Adrenal gland (tissue), 19 donors: ENCODE measurements at places on chromosomes 12 and 14. TPM values are rescaled to one million over a fixed set of nuclear protein-coding genes. Genes with fewer than 3 reads are reported as not detected.

The ITGB7 gene
- 3.5 TPM for polyA plus RNA-seq

The FGFR1OP2 gene
- polyA plus RNA-seq: 66.7 TPM

The EDDM3A gene
- polyA plus RNA-seq: not detected

The LTBR gene
- polyA plus RNA-seq: 71.0 TPM

GRCh38 chr12:62635649-62636048, 169.0 kb downstream of the MON2 start:
- DNase-seq: no peak

GRCh38 chr12:2678426-2678825, 116.3 kb upstream of the FKBP4 start:
- DNase-seq: no peak

GRCh38 chr12:123106640-123107359, 44.1 kb downstream of the PITPNM2 start:
- DNase-seq: no peak

DNA sequence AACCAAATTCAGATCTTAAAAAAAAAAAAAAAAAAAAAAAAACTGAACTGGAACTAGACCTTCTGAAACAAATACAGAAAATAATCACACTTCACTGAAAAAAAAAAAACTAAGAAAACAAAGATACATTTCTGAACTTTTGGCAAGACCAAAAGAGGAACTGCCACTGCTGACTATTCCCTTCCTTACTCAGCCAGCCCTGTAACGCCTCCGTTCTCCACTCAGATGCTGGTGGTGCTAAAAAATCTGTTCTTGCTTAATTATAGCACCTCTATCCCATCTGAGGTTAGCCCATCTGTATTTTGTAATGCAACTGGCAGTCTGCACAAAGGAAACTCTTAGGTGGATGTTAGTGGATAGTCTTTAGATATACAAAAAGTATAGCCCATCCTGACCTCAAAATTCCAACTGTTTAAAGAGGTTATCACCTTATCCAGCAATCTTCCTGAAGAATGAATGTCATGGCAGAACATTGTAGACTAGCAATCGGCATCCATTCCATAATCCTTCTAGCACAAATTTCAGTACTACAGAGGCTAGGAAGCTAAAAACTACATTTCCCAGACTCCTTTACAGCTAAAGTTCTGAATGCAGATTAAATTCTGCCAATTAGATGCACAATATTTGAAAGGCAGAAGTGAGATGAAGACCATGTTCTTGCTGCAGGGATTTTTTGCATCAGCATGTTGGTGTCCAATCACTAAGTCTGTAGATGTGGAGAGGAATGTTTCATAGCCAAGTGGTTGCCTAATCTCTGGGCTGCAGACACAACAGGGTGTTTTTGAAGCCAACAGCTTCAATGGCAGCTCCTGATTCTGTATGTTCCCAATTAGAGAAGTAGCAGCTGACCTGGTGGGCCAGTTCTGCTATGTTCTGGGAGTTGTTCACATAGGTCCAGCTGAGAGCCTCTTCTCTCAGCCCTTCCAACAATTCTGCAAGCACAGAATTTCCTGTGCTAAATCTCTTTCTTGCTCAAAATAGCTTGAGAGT, 5.7 kb downstream of the MAP3K9 start:
- DNase-seq: no peak

DNA sequence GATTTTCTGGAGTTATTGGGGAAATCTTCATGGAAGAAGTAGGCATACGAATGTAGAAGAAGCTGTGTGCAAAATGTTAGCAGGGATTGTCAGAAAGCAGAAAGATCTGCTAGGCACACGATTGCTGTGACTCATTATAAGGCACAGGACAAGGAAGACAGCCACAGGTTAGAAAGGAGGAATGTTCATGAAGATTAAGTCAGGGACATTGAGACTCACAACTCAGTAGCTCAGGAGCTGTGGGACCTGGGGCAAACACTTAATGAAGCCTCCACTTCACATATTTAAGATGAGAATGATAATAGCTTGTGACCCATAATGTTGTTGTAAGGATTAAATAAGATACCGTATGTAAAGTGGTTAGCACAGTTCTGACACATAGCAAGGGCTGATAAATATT, 26.6 kb upstream of the RTRAF start:
- no peak for DNase-seq

GRCh38 chr12:29167445-29167844, 18.4 kb downstream of the FAR2 start:
- no peak for DNase-seq

DNA sequence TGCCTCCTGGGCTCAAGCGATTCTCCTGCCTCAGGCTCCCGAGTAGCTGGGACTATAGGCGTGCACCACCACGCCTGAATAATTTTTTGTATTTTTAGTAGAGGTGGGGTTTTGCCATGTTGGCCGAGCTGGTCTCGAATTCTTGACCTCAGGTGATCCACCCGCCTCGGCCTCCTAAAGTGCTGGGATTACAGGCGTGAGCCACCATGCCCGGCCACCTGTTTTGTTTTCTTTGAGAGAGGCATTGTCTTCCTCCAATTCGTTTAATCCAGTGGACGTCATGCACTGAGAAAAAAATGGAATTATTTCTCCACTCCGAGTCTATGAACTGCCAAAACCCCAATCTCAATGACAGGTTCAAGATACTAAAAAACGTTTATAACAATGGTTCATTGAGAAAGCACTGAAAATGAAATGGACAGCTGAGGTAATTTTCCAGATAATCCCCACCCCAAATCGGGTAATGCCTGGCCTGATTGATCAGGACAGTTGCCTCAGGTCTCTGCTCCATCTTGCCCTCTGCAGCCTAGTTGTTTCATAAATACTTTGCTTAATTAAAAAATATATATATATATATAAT, 132.7 kb upstream of the PARP11 start:
- no peak for DNase-seq

DNA sequence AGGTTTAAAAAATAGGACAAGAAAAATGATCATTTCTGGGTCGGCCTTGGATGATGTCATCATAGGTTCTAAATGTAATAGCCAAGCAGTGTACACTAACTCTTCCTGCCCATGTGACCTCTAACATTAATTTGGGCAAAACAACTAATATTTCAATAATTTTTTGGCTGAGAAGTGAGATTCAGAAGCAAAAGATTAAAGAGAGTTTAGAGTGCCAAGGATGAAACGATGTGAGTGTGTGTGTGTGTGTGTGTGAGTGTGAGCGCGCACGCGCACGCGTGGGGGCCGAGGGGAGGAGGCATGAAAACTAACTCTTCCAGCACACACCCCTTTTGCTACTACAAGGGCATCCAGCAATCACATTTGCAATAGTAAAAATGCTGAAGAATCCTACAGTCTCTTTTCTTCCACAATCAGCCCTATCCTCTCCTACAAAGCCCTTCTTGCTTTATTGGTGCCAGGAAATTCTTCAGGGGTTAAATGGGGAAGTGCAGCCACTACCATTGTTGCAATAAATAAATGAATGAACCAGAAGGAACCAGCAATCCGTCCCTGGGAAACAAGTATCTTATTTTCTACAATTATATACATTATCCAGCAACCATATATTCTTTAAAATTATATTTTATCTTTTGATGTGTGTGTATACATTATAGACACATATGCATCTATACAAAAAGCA, 52.9 kb downstream of the PEBP1 start:
- DNase-seq: peak; percentile 59

DNA sequence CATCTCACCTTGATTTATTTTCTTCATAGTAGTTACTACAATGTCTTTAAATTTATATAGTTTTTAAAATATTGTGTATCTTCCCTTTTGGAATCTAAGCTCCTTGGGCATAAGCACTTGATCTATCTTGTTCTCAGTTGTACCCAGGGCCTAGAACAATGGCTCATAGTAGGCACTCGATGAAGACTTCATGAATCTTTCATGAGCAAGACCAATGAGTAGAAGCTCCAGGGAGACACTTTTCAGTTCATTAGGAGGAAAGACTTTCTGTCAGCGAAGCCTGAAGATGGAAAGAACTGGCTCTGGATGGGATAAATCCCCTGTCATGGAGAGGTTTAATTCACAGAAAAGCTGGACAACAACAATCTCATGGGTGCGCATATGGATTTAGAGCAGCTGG, 140.2 kb upstream of the CRY1 start:
- no peak for DNase-seq

DNA sequence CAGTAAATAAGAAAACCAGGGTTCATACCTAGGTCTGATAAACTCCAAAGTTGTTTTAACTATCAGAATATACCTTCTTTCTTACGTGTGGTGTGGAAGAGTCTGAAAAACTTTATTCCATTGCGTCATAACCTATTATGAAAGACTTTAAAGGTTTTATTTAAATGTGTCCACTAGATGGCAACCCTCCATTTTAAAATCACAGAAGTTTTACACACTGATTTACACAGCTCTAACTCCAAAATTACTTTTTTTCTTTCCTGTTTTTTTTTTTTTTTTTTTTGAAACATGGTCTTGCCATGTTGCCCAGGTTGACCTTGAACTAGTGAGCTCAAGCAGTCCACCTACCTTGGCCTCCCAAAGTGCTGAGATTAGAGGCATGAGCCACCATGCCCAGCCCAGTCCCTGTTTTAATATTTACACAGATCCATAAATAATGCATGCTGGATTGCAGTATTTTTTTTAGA, 17.3 kb upstream of the TMPRSS12 start:
- DNase-seq: peak; percentile 33

DNA sequence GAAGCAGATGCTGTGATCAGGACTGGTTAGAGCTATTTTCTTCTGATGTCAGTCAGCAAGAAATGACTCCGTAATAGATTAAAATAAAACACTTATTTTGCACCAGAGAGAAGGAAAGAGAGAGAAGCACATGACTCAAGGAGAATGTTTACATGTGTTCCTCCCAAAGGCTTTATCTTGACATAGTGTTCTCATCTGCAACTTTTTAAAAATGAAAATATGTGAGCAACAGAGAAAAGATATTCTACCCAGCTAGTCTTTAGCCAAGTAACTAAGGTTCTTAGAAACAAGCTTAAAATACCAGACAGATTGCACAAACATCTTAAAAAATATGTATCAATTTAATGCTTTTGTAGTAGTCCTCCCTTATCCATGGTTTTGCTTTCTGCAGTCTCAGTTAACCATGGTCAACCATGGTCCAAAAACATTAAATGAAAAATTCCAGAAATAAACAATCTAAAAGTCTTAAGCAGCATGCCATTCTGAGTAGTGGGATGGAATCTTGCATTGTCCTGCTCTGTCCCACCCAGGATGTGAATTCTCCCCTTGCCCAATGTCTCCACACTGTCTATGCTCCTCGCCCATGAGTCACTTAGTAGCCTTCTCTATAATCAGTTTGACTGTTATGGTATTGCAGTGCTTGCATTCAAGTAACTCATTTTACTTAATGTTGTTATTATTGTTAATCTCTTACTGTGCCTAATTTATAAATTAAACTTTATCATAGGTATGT, 9.9 kb downstream of the SERPINA10 start:
- DNase-seq: no peak

DNA sequence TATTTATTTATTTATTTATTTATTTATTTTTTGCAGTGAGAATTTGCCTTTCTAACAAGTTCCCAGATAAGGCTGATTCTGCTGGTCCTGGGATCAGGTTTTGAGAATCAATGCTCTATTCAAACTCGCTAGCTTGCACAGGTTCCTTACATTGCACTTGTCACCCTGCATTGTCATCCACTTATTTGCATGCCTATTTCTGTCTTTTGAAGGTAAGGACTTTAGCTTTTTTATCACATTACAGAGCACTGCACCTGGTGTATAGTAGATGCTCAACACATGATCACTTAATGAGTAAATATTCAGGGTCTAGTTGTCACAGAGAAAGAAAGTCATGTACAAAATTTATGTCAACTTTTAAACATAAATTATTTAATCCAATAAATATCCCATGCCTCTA, 219.7 kb upstream of the BTG1 start:
- no peak for DNase-seq
